ENCODE measurements at places on chromosomes 16 and 17.

GRCh38 chr16:1175566-1176279 is 22.8 kb downstream of the CACNA1H start:
- no peak for DNase-seq

DNA sequence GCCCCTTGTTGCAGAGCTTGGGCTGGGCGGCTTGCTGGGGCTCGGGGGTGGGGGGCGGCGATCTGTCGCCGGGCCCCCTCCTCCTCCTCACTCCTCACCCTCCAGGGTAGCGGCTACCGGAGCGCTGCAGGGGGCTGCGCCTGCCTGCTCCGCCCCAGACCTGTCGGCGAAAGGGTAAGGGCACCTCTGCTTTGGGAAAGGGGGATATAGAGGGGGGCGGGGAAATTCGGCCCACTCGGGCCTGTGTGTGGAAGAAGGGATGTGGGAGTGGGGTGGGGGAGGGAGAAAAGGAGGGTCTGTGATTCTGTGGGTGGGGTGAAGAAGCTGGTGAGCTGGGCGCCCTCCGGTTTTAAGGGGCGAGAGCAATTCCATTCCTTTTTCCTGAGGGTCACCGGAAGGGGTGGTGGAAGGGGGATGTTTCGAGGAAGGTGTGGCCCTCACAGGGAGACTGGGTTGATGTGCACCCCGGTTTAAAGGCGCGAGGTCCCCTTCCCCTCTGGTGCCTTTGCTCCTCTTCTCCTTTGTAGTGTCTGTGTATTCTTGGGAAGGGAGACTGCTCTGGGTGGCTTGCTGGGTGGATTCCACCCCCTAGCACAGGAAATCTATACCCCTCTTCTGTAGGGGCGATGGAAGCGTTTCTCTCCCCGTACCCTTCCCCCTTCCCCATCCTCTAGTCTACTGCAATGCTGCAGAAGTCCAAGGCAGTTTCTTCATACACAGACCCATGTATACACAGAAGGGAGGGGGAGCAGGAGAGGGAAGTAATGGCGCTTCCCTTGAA is 878 bp downstream of the TAOK1 start:
- DNase-seq, result no peak

GRCh38 chr17:67258821-67259468 is 13.9 kb upstream of the HELZ start:
- no peak for DNase-seq

DNA sequence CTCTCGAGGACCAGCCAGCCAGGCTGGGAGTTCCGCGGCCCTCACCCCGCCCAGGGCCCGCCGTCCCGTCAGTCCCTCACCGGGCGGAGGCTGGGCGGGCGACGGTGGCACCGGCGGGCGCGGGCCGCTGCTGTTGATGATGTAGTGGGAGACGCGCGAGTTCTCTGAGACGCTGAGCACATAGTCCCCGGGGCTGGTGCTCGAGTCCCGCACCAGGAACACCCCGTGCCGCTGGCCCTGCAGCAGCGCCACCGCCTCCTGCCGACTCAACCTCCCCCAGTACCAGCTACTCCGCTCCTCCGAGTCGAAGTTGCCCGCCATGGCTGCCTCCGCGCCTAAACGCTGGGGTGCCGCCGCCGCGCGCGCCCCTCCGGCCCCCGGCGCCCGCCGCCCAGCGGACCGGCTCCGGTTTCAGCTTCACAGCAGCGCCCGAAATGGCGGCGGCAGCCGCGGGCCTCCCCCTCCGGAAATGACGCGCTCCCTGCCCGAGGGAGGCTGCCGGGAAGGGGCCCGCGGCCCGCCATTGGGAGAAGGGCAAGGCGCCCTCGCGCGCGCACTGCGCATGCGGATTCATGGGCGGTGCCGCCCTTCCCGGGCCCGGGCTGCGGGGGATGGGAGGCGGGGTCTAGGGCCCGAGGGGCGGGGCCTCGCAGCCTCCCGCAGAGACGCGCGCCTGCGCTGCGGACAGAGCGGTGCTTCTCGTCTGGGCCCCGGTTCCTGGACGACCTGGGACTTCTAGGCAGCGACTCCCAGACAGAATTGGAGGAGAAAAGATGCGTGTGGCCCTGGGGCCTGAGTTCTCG is at the start of gene CRK:
Gene CRK, minus strand, starts transcription at position 436 of the 803 bp plus-strand sequence. Its CDS starts 115 bp downstream, at position 321.
- peak; percentile 98 for DNase-seq

GRCh38 chr16:76854234-76854633 is 336.8 kb upstream of the MON1B start:
- DNase-seq, result no peak

GRCh38 chr16:30958175-30959079 is 873 bp downstream of the SETD1A start:
- DNase-seq, result no peak

GRCh38 chr16:85573696-85574641 is 39.2 kb upstream of the GSE1 start:
- no peak for DNase-seq

DNA sequence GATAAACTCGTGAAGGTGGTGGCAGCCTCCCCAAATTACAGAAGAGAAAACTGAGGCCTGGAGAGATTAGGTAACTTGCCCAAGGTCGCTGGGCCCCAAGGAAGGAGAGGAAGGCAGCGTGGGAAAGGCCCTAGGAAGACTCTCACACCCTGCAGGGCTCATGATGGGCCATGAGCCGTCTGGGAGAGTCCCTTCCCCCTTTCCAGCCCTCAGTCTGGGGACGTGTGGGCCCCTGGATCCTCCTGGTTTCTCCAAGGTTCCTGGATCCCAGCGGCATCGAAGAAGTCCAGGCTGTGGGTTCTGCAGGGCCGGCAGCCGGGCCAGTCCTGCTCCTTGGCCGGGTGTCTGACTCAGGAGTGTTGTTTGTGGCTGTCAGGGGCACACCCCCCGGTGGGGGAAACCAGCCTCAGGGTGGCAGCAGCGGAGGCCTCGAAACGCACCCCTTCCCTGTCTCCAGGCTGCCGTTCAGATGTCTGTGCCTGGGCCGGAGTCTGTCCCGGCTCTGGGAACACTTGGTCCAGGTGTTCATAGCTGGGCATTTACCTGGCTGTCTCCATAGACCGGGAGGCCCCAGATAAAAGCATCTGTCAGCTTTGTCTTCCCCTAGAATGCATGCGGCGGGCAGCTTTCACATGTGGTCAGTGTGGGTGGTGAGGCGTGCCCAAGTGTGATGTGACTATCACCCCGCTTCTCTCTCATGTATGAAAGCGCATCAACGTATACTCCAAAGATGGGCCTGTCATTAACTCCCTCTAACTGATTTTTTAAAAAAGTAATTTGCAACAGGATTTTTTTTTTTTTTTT is 3.7 kb upstream of the RAP1GAP2 start:
- DNase-seq, result no peak

DNA sequence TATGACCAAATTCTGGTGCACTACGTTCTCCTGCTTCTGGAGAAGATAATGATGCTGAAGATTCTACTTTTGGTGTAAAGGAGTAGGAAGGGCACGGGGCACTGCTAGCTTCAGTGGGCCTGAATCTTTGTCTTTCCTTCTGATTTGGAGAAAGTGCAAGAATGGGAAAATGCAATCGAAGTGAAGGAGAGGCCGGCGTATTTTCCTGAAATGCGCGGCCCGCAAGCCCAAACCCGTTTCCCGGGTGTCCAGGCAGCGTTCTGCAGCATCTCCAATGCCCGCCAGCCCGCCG is 372 bp upstream of the NDE1 start:
- no peak for DNase-seq

DNA sequence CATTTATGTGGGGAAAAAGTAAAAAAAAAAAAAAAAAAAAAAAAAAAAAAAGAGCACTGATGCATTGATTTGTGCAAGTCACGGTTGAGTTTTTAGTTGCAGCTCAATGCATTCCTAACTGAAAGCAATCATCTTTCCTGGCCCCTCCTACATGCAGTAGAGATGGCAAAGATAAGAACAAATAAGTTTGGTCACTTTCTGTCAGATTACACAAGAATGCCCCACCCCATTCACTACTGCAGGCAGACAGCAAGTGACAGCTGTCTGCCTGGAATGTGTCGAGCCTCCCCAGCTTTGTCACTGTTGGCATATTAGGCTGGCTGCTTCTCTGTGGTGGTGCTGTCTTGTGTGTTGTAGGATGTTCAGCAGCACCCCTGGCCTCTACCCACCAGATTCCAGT is 243.5 kb downstream of the FOXL1 start:
- DNase-seq, result no peak

DNA sequence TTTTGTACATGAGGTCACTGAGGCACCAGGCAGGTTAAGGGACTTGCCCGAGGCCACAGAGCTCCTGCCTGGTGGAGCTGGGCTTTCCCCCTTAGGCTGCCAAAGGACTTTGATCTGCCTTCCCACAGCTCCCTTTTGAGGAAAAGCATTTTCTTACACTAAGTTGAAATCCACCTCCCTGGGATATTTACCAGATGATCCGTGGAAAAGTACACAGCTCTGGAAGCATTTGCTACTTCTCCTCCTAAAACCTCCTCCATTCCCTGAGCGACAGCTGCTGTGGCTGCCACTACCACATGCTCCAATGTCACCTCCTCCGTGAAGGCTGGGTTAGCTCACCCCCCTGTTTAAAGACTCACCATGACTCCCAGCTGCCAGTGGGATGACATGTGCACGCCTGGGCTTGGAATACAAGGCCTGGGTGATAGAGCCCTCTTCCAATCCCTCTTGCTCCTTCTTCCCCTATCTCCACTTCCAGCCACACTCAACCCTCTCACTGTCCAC is 1.2 kb upstream of the MPRIP start:
- no peak for DNase-seq

- DNase-seq, result no peak
These were observed 15.0 kb downstream of the MYO15B start for GRCh38 chr17:75602644-75603043.

DNA sequence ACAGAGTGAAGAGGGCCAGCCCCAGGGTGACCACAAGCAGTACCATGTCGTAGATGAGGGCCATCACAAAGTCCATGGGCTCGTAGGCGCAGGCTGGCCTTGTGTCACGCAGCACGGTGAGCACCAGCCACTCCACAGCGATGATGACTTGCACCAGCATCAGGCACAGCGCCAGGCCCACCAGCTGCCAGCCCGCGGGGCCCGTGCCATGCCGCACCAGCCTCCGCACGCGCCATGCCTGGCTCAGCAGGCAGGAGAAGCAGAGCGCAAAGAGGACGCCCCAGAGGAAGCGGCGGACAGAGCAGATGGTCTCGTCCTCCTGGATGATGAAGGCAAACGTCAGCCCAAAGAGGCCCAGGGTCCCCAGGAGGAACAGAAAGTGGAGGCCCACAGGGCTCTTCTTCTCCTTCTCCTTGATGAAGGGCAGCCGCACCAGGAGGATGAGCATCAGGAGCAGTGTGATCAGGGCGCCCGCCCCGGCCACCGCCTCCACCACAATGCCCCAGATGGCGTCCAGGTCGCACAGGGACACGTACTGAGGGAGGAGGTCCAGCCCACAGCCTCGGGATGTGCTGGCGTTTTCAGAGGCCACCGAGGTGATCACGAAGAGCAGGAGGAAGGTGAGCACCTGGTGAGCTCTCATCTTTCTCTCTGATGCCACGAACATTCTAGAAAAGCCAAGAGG is 12.3 kb downstream of the GPRC5B start:
- no peak for DNase-seq

- peak; percentile 37 for DNase-seq
These were observed 985 bp upstream of the SLFN12 start for GRCh38 chr17:35433075-35433894.

GRCh38 chr16:10959161-10959560 is 14.8 kb downstream of the CLEC16A start:
- DNase-seq, result no peak

GRCh38 chr16:23597003-23597756 is 1.1 kb upstream of the NDUFAB1 start:
- no peak for DNase-seq

- DNase-seq, result no peak
These were observed 24.1 kb downstream of the PRKCA start for GRCh38 chr17:66326476-66327047.

DNA sequence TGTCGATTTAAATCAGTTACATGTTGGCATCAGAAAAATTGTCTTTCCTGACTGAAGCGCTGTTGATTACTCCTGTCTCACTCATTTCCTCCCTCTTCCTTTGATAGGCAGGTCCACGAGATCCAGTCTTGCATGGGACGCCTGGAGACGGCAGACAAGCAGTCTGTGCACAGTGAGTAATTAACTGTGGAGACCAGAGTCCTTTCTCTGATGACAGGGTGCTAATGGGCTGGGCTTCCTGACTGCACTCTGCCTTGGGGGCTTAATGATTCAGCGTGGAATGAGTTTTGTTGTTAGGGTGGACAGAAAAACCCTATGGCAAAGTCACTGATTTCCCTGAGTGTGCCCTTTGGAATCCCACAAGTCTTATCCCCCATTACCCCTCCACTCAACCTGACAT is 6.5 kb downstream of the GOSR2 start:
- DNase-seq, result no peak

GRCh38 chr17:38798614-38799500 is 499 bp downstream of the PIP4K2B start:
- peak; percentile 4 for DNase-seq

- peak; percentile 43 for DNase-seq
These were observed 580 bp downstream of the TANC2 start for GRCh38 chr17:62966426-62967204.

- no peak for DNase-seq
These were observed 7.9 kb downstream of the NLRC5 start for GRCh38 chr16:56997264-56997663.

GRCh38 chr17:3532106-3532858 is 25.3 kb downstream of the TRPV3 start:
- DNase-seq, result no peak

DNA sequence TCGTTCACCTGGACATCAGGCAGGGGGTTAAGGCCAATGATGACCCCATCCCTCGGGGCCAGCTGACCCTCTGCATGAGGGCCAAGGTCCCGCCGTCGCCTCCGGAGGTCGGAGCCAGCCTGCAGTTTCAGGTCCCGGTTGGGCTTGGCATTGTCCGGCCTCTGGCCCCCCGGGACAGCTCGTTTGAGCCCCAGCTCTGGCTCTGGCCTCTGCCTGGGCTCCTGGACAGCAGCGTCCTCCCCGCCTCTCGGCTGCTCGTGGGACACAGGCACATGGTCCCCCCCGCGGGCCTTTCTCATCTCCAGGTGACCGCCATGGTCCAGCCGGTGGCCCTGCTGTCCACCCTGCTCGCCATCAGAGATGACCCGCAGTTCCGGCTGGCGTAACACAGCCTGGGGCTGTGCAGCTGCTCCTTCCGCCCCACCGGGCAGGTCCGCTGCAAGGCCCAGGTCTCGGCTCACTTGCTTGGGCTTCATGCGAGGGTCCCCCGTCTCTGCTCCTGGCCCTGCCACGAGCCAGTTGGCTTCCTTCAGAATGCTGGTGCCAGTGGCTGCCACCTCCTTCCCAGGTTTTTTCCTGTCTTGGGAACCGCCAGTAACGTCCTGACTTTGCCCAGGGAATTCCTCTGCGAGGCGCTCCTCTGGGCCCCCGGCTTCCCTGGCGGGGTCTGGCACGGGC is 6.7 kb downstream of the NDUFAF8 start:
- DNase-seq, result no peak

All from stimulated activated CD4-positive, alpha-beta T cell treated with anti-CD3 and anti-CD28 coated beads, Interleukin-1b, Interleukin-23, amount 100 ng/mL, for 1 hour (primary cell).